ENCODE measurements at places on chromosomes 11 and 22.
A peak's percentile ranks its signal among the peaks of the same experiment; 100 is the strongest.

GRCh38 chr11:93196816-93197379 is 893 bp downstream of the SLC36A4 start:
- no peak for DNase-seq

- DNase-seq, result no peak
Measured at GRCh38 chr11:118010738-118011461, 24.7 kb downstream of the IL10RA start.

GRCh38 chr11:117300773-117301172 is 9.6 kb downstream of the BACE1-AS start:
- DNase-seq, result no peak

- DNase-seq, result no peak
Measured at GRCh38 chr11:121323046-121323607, 30.6 kb downstream of the SC5D start.

- no peak for DNase-seq
Measured at GRCh38 chr11:129866311-129866710, 29.1 kb downstream of the NFRKB start.

DNA sequence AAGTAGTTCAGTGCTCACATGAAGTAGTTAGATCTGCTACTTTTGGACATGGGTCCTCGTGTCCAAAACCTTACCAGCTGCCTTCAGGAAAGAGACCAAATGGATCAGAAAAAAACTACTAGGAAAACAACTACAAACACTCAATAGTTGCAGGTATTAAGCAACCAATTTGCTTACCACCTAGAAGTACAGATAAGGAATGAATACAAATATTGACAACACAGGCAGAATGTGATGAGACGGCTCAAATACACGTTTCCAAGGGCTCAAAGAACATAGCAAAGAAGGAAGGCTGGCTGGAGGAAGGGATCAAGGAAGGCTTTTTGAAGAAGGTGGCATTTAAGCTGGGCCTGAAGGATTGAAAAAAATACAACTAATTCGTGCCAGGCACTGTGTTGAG is 41.8 kb downstream of the NRXN2 start:
- DNase-seq, result no peak

GRCh38 chr11:3155691-3156258 is 9.3 kb downstream of the OSBPL5 start:
- no peak for DNase-seq

- no peak for DNase-seq
Measured at GRCh38 chr22:22164541-22165272, 79.9 kb upstream of the VPREB1 start.

GRCh38 chr22:21939461-21939913 is 13.2 kb downstream of the PPM1F start:
- DNase-seq, result no peak

DNA sequence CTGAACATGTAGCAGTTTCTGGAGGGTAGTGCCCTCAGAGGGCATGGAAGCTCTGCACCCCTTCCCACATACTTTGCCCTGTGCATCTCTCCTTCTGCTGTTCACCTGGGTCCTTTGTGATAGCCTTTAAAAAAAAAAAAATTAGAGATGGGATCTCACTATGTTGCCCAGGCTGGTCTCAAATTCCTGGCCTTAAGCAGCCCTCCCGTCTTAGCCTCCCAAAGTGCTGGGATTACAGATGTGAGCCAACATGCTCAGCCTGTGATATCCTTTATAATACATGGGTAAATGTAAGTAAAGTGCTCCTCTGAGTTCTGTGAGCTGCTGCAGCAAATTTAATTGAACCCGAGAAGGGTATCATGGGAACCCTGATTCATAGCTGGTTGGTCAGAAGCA is 33.7 kb downstream of the PPFIA1 start:
- DNase-seq, result no peak

DNA sequence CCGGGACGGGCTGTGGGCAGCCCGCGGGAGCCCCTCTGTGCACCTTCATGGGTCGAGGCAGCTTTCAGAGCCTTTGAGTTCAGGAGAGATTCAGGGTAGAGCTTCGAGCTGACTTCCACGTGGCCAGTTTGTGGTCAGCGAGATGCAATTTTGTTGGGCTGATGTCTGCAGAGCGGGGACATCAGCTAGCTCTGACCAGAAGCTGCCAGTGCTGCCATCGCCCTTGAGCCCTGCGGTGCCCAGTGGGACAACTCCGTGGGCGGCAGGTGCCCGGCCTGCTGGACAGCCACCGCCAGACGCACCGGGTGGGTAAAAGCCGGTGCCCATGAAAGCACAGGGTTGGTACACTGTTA is 719 bp downstream of the TALDO1 start:
- no peak for DNase-seq

GRCh38 chr11:125100136-125100535 is 11.3 kb downstream of the TMEM218 start:
- DNase-seq, result no peak

- peak; percentile 22 for DNase-seq
Measured at GRCh38 chr22:31488988-31489617, 539 bp downstream of the EIF4ENIF1 start.

DNA sequence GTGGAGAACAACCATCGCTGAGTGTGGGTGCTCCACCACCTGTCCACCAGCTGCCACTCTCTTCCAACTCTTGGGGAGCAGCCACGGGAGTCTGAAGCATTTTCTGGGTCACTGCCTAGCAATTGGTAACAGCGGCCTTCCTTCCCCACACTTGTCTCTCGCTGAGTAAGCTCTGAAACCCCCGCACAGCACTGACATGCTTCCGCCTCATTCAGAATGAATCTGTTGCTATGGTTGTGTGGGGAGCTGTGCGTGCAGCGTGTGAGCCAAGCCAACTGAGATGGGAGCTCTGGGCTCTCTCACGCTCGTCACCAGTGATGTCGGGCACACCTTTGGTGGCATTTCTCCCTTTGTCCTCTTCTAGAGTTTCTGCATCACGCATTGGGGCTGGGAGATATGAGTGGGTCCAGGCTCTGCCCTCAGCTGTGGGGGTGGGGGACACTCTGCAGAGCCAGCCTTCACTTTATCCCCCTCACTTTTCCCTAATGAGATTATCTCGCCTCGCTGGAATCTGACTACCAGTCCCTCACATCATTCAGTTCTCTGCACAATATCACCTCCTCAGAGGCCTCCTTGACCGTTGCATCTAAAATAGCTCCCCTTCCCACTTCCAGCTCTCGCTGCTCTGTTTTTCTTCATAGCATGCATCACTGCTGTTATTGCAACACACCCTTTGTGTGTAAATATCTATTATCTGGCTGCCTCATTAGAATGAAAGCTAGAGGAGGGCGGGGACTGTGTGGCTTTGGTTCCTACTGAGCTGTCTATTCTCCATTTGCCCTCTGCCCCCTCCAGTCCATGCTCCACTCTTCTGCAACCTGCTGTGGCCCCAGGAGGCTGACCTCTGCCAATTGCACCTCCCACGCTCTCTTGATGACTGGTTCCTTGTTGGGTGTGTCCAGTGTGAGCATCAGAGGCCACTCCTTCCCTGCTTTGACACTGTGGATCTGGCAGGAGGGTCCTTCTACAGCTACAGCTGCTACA is 569.9 kb upstream of the CADM1 start:
- no peak for DNase-seq

DNA sequence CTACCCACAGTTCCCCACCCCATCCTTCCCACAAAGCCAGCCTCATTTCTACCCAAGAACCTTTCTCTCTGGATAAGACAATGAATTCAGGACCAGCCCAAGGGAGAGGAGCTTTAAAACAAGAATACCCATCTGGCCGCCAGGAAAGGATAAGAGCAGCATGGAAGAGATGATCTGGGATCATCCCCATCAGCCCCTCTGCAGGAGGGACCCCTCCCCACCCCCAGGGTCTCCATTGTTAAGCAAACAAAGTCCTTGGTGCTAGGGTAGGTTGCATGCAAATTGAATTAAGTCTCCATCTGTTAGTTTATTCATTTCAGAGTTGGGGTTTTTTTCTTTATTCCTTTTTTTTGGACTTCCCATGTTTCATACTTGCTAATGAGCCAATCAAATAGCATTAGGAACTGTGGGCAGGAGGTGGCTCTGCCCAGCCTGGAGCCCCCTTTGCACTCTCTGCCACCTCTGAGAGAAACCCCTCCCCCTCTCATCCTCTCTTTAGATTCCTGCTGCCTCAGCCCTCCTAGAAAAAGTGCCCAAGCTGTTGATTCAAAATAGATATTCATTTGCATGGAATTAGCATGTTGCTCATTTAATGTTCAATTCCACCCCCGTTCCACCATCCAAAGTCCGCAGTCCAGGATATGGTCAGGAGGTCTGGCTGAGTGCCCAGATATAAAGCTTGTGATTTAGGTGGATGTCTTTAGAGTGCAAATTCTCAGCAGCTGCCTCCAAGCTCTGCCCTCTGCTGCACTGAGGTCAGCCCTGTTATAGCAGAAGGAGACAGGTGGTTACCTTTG is 138.5 kb upstream of the NCAM1 start:
- no peak for DNase-seq

GRCh38 chr11:13666708-13667107 is 1.8 kb upstream of the FAR1 start:
- DNase-seq, result no peak

DNA sequence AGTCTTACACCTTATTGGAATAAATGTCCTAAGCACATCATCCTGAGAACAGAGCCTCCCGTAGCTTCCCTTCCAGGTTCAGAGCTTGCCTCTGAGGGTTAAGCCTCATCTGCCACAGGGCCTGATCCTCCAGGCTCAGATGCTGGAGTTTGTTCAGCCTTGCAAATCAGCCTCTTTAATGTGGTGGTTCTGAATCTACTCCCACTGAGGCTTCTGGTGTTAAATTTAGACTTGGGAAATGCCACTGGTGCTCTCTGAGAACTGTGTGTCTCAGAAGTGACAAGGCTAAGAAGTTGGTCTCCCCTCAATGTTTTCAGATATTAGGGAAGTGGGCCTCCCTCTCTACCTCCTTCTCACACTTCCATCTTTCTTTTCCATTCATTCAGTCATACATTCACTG is 68.7 kb downstream of the CCDC81 start:
- no peak for DNase-seq

- no peak for DNase-seq
Measured at GRCh38 chr22:19880786-19881569, 26.3 kb upstream of the GNB1L start.

DNA sequence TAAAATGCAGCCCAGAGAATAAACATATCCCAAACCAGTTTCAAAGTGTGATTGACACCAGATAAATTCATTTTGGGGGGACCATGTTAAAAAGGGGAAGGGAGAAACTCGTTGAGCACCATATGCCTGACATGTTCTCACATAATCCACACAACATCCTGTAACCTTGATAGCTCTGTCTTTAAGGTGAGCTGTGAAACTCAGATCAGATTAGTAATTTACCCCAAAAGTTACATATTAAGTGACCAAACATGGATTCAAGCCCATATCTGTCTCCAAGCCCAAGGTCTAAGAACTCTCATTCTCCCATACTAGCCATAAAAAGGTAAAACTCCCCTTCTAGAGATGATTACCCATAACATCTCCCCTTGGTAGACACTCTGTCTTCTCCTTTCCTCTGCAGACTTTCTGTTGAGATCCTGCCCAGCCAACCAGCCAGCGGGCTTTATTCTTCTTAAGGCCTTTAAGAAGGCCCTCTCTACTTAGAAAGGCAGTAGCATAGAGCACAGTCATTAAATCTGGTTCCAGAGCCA is 150.7 kb downstream of the CCDC34 start:
- DNase-seq, result no peak
